Activated naive CD8-positive, alpha-beta T cell treated with anti-CD3 and anti-CD28 coated beads for 36 hours (primary cell): ENCODE measurements at places on chromosomes 11 and 22.

DNA sequence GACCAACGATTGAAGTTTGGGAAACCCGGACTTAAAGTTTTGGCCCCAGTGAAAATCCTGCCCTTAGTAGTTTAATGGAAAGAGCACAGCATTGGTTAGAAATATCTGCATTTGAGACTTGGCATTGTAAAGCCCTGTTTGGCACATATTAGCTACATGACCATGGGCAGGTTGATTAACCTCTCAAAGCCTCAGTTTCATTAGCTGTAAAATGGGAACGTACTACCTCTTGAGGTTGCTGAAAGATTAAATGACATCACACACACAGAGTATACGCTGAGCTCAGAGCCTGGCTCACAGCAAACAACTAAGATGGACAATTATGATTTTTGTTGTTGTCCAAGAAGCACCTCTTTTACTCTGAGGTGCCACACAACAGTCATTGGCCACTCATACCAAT, 153.0 kb upstream of the TIMP3 start:
- no peak for DNase-seq

DNA sequence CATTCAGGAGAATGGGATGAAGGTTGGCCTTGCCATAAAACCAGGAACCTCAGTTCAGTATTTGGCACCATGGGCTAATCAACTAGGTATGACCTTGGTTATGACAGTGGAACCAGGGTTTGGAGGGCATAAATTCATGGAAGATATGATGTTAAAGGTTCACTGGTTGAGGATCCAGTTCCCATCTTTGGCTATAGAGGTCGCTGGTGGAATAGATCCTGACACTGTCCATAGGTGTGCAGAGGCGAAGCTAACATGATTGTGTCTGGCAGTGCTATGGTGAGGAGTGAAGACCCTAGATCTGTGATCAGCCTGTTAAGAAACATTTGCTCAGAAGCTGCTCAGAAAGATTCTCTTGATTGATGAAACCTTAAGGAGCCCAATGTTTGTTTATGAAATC, 5.7 kb downstream of the NF2 start:
- no peak for DNase-seq

DNA sequence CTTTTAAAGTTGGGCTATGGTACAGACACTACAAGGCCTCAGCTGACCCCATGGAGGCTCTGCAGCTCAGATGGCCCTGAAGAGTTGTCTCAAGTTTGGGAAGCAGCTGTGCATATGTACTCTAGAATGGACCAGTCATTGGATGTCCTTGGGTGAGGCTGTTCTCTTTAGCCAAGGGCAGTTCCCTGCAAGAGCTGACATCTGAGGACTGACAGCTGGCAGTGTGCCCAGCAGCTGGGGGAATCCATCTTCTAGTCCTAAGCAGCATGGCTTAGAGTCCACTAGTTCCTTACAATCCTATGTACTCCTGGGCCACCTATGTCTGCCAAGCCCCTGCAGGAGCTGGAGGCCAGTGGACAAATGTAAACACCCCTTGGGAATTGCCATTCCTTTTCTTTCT, 76.5 kb downstream of the C11orf91 start:
- no peak for DNase-seq

- no peak for DNase-seq
Observed at GRCh38 chr11:91303749-91304148, 920.9 kb upstream of the FAT3 start.

DNA sequence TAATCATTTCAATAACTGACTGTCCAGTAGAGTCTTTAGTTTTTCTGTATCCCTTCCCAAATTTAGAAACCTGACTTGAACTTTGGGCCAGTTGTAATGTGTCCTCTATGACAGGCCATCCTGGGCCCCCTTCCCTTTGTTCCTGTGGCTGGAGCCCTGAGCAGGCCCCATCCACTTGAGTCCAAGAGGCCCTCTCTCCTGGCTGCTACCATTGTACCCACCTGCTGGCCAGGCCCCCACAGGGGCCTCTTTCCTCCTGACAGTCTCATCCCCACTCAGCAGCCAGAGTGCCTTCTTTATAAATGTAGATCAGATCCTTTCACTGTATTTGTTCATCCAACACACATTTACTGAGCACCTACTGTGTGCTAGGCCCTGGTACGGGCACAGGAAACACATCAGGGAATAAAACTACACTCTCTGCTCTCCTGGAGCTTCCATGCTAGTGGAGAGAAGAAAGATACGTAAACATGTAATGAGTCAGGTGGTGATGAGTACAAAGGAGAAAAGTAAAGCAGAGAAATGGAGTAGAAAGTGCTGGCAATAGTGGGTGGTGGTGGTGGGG, 2.7 kb upstream of the LRP5 start:
- no peak for DNase-seq

DNA sequence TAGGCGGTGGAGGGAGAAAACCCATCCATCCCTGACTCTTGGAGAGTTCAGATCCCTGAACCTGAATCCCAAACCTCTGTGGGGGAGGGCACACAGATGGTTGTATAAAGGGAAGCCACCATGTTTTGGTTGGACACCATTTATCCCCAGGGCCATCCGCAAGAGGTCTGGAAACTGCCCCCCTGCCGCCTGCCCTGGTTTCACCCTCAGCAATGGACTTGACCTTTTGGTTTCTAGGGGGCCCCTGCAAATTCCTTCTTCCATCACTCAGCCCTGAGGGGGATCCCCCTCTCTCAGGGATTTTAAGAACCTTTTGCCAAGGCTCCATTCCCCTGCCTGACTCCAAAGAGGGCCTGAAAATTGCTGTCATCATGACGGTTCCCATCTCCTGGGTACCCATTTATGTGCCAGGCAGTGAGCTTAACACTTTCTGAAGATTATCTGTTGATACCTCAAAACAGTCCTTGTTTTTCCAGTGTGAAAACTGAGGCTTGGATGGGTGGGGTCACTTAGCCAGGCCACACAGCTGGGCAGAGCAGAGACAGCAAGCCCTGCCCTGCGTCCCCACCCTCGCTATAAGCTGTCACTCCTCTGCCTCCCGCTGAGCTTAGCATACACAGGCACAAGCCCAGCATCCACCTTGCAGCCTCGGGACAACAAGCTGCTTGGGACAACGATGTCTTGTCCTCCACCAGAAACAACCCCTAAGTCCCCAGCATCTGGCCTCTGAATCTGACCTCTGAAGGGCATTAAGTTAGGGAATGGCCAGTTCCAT, 33.2 kb upstream of the CRYBB3 start:
- no peak for DNase-seq

DNA sequence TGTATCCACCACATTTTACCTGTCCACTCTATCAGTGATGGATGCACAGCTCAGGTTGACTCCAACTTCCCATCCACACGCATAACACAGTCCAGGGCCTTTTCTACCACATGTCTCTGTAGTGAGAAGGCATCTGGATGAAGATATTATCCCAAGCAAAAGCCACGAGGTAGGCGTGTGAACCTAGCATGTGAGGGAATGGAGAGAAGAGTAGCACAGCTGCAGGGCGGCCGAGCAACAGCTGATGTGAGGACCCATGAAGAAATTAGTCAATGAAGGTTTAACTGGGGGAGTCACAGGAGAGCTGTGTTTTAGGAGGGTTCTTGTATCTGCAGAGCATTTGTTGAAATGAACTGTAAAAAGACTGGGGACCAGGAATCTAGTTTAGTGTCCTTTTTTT, 144.6 kb upstream of the PITPNB start:
- no peak for DNase-seq

- no peak for DNase-seq
Observed at GRCh38 chr11:35507688-35508087, 17.7 kb downstream of the PAMR1 start.

DNA sequence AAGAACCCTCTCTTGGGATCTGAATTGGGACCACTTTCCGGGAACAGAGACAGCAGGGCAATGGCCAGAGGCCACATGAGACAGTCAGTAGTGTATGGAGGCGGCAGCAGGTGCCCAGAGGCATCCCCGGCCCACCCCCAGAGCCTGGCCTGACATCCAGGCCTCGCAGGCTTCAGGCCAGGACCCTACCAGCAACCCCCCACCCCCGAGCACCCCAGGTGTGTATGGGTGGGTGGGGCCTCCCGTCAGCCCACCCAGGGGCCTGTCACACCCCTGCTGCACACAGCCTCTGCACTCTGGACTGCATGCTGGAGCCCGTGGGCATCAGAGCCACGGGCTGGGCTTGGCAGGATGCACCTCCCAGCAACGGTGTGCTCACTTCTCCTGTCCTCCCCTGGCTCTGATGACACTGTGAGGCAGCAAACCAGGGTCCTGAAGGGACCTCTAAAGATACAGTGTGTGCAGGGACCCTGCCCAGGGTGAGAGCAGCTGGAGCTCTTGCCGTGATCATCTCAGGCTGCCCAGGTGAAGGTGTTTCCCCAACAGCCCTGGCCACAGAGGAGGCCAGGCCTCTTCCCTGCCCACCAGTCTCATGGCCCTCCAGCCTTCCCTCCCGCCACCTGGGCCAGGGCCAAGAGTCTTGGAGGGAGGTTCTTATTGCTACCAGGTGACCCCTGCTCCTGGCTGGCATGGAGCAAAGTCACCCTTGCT, 88.8 kb upstream of the SEPTIN5 start:
- no peak for DNase-seq

- no peak for DNase-seq
Observed at GRCh38 chr11:44310463-44311272, 729 bp upstream of the ALX4 start.

DNA sequence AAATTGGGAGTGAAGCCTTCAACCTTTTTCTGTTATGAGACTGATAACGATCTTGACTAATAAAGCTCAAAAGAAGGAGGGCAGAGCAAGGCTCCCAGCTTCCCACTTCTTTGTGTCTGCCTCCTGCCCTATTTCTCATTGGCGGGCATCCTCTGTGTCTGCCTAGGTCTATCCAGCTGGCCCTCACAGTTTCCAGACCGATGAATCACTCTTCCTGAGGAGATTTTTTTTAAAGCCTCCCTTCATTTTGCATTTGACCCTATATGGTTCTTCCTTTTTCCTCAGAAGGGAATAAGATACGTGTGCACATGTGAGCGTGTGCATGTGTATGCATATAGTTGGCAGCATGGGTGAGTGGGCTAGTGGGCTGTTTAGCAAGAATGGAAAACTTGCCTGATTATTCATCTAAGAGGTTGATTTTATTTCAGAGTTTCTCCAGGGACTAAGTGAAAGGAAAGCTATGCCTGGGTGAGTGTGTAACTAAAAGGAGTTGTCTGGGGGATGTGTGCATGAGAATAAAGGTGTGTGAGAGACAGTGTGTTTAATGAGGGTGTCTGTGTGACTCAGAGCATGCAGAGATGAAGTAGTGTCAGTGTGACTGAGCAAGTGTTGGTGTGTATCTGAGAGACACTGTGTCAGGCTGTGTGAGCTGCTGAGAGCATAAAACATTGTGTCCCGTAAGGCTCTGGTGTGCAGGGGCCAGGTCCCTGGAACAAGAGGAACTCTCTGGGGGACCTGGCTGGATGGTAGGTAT, 12.2 kb downstream of the PHLDB1 start:
- DNase-seq = no peak

DNA sequence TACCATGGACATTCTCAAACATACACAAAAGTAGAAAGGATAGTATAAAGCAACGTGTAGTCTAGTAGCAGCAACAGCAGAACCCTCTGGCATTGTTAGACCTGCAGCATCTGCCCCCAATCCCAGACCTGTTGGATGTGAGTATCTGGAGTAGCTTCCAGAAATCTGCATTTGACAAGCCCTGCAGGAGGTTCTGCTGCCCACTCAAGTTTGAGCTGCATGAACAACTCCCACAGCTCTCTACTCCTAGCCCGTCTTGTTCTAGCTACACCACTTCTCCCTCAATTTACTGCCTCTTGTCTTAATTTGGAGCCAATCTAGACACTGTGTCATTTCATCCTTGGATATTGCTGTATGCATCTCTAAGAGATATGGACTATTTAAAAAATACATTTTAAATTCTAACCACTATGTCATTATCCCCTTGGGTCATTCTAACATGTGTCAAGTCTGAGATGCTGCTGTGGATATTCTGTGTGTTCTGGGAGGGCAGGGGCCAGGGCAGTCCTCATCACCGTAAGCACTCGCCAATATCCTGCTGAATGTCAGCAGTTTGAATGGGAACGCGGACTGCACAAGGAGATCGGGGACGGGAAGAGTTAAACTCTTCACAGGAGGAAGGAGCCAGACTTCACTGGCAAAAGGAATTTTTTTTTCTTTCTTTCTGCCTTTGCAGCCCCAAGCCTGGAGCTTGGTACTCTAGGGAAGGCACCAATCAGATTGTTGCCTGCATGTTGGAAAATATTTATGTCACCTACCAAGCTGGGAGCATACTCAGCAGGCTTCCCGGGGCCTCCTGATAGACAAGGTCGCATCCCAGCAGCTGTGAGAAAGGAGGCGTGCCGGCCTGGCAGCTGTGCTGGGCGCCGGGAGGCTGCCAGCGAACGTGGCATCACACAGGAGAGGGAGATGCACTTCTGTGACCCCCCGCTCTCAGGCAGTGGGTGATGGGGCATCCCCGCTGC, 429.0 kb downstream of the MIAT start:
- no peak for DNase-seq

GRCh38 chr11:121763526-121763925, 310.8 kb upstream of the SORL1-AS1 start:
- no peak for DNase-seq

- DNase-seq = no peak
Observed at GRCh38 chr11:82458761-82459160, 274.9 kb downstream of the FAM181B start.

- no peak for DNase-seq
Observed at GRCh38 chr11:94245121-94245520, 59.3 kb upstream of the IZUMO1R start.

GRCh38 chr22:26748845-26749244, 91.5 kb downstream of the MIAT start:
- no peak for DNase-seq

GRCh38 chr11:69278091-69278867, 15.7 kb upstream of the MYEOV start:
- DNase-seq = no peak

GRCh38 chr11:12048936-12049790, 40.7 kb upstream of the DKK3 start:
- DNase-seq = no peak

GRCh38 chr11:84345597-84345996, 1059.4 kb upstream of the CCDC90B start:
- no peak for DNase-seq

GRCh38 chr11:112211536-112211935, 14.7 kb upstream of the PTS start:
- no peak for DNase-seq

DNA sequence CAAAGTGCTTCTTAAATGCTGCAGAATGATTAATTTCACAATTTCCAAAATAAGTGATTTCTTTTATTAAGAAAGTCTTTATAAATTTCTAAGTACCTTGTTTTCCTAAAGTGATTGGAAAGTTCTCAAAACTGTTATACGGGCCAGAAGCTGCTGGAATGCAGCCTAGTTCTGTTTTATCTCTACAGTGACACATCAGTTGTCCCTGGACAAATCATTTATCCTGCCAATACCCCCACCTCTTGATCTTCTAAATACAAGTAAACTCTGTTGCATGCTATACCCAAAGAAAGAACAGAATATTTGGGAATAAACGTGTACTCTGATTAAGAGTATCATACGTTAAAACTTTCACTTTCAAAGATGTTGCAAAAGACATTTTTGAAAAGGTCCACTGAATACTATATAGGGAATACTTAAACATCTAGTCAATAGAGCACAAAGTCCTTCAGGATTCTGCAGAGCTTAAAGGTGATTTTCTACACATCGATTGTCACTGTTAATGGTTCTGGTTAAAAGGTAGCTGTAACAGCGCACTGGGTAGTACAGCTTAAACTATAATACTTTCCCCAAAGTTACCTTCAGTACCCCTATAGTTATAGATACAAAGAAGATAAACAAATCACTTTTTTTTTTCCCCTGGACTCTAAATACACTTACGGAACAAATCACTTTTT, 92.1 kb upstream of the APOA1 start:
- no peak for DNase-seq

GRCh38 chr11:10931761-10932670, 74.2 kb upstream of the ZBED5 start:
- no peak for DNase-seq

- DNase-seq = peak; percentile 12
Observed at GRCh38 chr11:76885390-76886097, 24.8 kb downstream of the ACER3 start.
